Fibroblast of lung (primary cell): ENCODE measurements at places on chromosomes 7 and 10. TPM values are rescaled to one million over a fixed set of nuclear protein-coding genes. Genes with fewer than 3 reads are reported as not detected.

DNA sequence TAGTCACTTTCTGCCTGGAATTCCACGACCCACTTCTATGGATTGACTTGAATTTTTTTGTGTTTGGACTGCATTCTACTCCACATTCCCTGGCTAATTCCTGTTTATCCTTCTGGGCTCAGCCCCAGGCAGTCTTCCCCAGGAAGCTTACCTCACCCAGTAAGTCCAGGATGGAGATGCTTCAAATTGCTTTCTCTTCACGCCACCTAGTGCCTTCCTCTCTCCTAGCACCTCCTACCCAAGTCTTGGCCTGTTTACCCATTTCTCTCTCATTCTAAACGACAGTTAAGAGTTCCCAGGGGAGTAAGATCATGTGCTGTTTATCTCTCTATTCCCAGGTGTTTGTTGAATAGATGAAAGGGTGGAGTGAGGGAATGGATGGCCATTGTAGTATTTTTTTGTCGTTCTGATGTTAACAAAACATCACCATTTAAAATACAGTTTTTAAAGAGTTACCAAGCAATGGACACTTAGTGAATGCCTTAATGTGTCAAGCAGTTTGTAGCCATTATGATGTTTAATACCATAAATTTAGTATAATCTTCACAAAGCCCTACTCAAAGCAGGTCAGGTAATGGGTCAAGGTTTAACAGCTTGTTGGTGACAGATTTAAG, 45.5 kb upstream of the TARP start:
- no peak overlapping the region for H3K27ac ChIP-seq
- H3K4me1 ChIP-seq, result peaks cover 3% of the 10 kb centered on the region
- H3K36me3 ChIP-seq, result no peaks in the 10 kb centered on the region
- no peak overlapping the region for H3K4me3 ChIP-seq
- DNase-seq, result peak; percentile 85

DNA sequence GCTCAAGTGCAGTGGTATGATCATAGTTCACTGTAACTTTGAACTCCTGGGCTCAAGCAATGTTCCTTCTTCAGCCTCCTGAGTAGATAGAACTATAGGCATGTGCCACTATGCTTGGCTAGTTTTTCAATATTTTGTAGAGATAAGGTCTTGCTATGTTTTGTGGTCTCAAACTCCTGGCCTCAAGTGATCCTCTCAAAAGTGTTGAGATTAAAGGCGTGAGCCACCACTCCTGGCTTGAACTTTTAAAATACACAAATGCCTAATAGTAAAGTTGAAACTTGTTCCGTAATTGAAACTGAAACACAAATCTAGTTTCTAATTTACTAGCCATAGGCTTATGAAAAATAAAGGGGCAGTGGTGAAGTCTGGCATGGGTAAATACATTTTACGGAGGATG, 65.7 kb downstream of the AP3M1 start:
- H3K36me3 ChIP-seq, result peaks cover 15% of the 10 kb centered on the region
- no peak overlapping the region for H3K4me3 ChIP-seq
- no peaks in the 10 kb centered on the region for H3K27me3 ChIP-seq

DNA sequence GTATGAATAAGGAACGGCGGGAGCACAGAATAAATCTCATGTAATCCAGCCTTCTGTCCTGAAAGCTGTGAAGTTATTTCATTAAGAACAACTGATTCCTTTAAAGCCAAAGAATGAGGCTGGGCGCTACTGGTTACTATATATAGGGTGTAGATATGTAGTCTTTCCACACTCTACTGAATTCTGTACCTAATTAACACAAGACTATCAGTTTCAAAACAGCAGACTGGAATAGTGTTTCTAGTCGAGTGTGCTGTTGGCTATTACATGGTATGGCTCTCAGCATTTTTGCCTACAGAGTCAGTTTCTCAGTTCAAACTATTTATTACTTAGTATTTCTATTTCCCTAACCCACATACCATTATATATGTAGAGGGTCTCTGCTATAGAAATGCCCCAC, 163.3 kb downstream of the THSD7A start:
- H3K27me3 ChIP-seq, result no peaks in the 10 kb centered on the region
- H3K4me3 ChIP-seq, result no peak overlapping the region
- H3K4me1 ChIP-seq, result no peaks in the 10 kb centered on the region
- no peaks in the 10 kb centered on the region for H3K36me3 ChIP-seq
- no peak for DNase-seq

- H3K4me1 ChIP-seq, result peaks cover 6% of the 10 kb centered on the region
- H3K4me3 ChIP-seq, result no peak overlapping the region
- DNase-seq, result peak; percentile 51
- no peaks in the 10 kb centered on the region for H3K27me3 ChIP-seq
- no peak overlapping the region for H3K27ac ChIP-seq
Measured at GRCh38 chr10:126935263-126935946, 30.2 kb downstream of the DOCK1 start.

DNA sequence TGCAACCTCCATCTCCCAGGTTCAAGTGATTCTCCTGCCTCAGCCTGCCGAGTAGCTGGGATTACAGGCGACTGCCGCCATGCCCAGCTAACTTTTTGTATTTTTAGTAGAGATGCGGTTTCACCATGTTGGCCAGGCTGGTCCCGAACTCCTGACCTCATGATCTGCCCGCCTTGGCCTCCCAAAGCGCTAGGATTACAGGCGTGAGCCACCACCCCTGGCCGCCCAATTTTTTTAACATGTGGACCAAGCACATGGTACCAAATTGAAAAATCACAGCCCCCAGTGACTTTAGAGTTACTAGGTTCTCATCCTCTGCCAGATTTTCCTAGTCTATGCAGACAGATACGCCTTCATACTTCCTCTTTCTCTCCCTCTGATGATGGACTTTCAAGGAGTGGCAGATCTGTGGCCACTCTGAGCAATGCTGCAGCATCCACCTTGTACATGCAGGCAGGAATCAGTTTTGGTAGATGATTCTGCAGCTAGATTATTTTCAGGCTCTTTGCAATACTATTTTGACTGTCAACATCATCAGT, 34.0 kb upstream of the EZH2 start:
- no peak overlapping the region for H3K4me3 ChIP-seq
- no peak for DNase-seq
- no peak overlapping the region for H3K27ac ChIP-seq
- no peaks in the 10 kb centered on the region for H3K27me3 ChIP-seq

DNA sequence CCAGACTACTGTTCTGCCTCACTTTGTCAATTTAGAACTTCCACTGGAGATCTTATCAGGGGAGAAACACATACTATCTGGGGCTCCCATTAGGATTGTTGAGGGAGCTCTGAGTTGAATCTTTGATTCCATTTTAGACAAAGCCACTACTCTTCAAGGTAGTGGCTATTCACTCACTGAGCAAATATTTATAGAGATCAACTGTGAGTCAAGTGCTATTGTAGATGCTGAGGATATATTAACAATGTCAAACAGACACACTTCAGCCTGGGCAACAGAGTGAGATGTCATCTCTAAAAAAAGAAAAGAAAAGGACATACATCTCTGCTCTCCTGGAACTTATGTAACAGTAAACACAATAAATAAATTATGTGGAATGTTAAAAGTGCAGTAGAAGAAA, 315.3 kb downstream of the PTEN start:
- H3K36me3 ChIP-seq, result no peaks in the 10 kb centered on the region
- no peak overlapping the region for H3K4me3 ChIP-seq
- H3K27ac ChIP-seq, result no peak overlapping the region
- no peak for DNase-seq
- no peaks in the 10 kb centered on the region for H3K27me3 ChIP-seq

DNA sequence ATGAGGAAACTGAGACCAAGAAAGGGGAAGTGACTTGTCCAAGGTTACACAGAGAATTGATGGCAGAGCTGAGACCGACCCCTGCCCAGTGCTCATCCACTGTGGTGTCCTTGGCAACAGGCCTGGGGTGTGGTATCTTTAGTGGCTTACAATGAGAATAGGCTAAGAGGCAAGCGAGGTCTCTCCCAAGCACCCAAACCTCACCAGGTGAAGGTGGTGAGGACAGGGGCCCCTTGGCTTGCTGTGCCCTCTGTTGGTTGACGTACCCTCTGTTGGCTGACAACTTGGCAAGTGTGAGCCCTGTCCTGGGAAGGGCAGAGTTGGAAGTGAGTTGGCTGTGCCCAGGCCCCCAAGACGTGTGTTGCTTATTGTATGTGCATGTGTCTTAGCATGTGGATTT, 166.9 kb downstream of the GRK5 start:
- DNase-seq, result no peak
- peaks cover 37% of the 10 kb centered on the region for H3K4me1 ChIP-seq
- H3K36me3 ChIP-seq, result no peaks in the 10 kb centered on the region
- no peak overlapping the region for H3K27ac ChIP-seq
- no peak overlapping the region for H3K4me3 ChIP-seq

DNA sequence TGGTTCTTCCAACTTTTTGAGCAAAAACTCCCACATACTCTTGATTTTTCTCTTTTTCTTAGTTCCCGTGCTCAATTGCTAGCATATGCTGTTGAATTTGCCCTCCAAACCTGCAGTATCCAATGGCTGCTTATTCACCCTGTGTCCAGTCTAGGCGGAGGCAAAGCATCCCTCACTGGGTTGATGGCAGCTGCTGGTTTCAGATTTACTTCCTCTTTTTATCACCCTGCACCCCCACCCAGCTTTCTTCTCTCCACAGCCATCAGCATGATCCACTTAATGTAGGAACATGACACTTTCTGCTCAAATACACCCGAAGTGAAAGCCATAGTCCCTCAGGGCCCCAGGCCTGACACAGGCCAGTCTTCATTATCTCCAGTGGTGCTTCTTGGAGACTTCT, 87.6 kb upstream of the ADARB2 start:
- DNase-seq, result no peak
- H3K27me3 ChIP-seq, result no peaks in the 10 kb centered on the region
- no peak overlapping the region for H3K4me3 ChIP-seq
- H3K27ac ChIP-seq, result no peak overlapping the region
- no peaks in the 10 kb centered on the region for H3K36me3 ChIP-seq
- no peaks in the 10 kb centered on the region for H3K4me1 ChIP-seq

DNA sequence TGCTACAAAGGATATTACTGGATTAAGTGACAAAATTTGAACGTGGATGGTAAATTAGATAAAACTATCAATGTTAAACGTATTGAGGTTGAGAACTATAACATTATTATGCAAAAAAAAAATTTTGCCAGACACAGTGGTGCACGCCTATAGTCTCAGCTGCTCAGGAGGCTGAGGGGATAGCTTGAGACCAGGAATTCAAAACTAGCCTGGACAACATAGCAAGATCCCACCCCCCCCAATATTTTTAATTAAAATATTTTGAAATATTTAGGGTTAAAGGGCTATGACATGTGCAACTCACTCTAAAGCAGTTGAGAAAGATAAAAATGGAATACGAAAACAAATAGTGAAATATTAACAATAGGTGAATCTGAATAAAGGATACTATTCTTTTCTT, 45.1 kb upstream of the ANAPC16 start:
- no peak overlapping the region for H3K4me3 ChIP-seq
- peaks cover 4% of the 10 kb centered on the region for H3K4me1 ChIP-seq
- no peak overlapping the region for H3K27ac ChIP-seq
- no peaks in the 10 kb centered on the region for H3K36me3 ChIP-seq
- DNase-seq, result no peak

GRCh38 chr10:118977835-118978234, 51.7 kb upstream of the NANOS1 start:
- no peak overlapping the region for H3K27ac ChIP-seq
- H3K36me3 ChIP-seq, result no peaks in the 10 kb centered on the region
- H3K4me1 ChIP-seq, result no peaks in the 10 kb centered on the region
- no peak overlapping the region for H3K4me3 ChIP-seq
- DNase-seq, result no peak

DNA sequence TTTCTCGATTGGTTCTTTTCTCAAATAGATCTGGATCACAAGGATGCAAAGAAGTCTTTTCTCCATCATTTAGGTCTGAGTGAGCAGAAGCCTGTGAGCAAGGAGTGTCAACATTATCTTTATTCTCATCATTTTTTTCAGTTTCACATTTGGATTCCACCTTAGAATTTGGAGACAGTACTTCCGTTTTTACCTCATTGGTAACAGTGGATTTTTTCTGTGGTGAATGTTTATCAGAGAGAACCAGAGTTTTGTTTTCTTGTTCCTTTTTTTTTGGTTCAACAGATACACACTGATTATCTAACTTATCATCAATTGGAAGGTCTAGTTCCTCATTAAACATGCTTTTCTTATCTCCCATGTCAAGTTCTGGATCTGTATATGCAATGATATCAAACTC, 151.3 kb downstream of the GALNT11 start:
- no peak overlapping the region for H3K27ac ChIP-seq
- peaks cover 21% of the 10 kb centered on the region for H3K36me3 ChIP-seq
- no peaks in the 10 kb centered on the region for H3K4me1 ChIP-seq
- no peak for DNase-seq
- no peaks in the 10 kb centered on the region for H3K27me3 ChIP-seq
- no peak overlapping the region for H3K4me3 ChIP-seq

DNA sequence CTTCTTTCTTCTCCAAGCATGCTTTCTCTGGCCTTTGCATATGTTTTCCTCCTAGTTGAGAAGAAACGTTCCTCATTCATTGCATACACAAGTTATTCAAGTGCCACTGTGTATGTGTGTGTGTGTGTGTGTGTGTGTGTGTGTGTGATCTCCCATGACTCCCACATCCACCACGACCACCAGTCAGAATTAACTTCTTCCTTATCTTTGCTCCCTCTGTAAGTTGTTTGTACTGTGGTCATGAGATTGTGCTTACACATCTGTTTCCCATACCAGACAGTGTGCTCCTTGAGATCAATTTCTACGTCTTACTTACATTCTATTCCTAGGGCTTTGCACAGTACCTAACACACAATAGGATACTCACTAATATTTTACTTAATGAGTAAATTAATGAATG, 22.4 kb upstream of the FAM13C start:
- H3K36me3 ChIP-seq, result no peaks in the 10 kb centered on the region
- H3K4me3 ChIP-seq, result no peak overlapping the region
- H3K27me3 ChIP-seq, result no peaks in the 10 kb centered on the region

GRCh38 chr10:50362547-50363125, 111.3 kb upstream of the ASAH2 start:
- H3K4me3 ChIP-seq, result no peak overlapping the region
- no peaks in the 10 kb centered on the region for H3K27me3 ChIP-seq
- H3K4me1 ChIP-seq, result peaks cover 5% of the 10 kb centered on the region
- no peak overlapping the region for H3K27ac ChIP-seq
- no peaks in the 10 kb centered on the region for H3K36me3 ChIP-seq

SLC39A12 gene
- total RNA-seq, result not detected in 2 replicates

TRPV5 gene
- not detected in 2 replicates for total RNA-seq

SPOCK2 gene
- 0.26 and 0.33 TPM in 2 replicates for total RNA-seq

PLCE1 gene
- 0.33 and 1.0 TPM in 2 replicates for total RNA-seq

GARIN1A gene
- 0.51 and 1.5 TPM in 2 replicates for total RNA-seq

CDC123 gene
- total RNA-seq, result 138 and 144 TPM in 2 replicates
